CD4-positive, alpha-beta memory T cell (primary cell): ENCODE measurements at places on chromosomes 13 and 19. TPM values are rescaled to one million over a fixed set of nuclear protein-coding genes. Genes with fewer than 3 reads are reported as not detected.

- H3K27me3 ChIP-seq, result no peaks in the 10 kb centered on the region
- H3K27ac ChIP-seq, result peak overlapping the region; percentile 33
- H3K4me3 ChIP-seq, result no peak overlapping the region
- DNase-seq, result no peak
Observed at GRCh38 chr19:2089727-2090053, 6.4 kb downstream of the MOB3A start.

DNA sequence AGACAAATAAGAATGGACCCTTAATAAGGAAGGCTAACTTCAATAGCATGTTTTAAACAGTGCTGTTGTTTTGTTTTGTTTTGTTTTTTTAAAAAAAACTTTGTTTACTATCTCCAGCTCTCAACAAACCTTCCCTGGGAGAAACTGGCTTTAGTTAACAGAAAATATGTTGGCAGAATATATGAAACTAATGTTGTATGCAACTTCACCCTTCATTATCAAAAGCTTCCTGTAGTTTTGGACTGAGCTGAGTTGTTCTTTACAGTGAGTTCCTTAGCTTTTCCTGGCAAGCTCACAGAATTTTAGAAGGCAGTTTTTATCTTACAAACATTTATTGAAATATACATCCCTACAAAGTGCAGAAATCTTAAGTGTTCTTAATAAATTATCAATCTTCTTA, 2480.7 kb upstream of the PCDH20 start:
- no peaks in the 10 kb centered on the region for H3K36me3 ChIP-seq

The CLC gene
- total RNA-seq, result 0.96 TPM

The NMRK2 gene
- not detected for total RNA-seq

DNA sequence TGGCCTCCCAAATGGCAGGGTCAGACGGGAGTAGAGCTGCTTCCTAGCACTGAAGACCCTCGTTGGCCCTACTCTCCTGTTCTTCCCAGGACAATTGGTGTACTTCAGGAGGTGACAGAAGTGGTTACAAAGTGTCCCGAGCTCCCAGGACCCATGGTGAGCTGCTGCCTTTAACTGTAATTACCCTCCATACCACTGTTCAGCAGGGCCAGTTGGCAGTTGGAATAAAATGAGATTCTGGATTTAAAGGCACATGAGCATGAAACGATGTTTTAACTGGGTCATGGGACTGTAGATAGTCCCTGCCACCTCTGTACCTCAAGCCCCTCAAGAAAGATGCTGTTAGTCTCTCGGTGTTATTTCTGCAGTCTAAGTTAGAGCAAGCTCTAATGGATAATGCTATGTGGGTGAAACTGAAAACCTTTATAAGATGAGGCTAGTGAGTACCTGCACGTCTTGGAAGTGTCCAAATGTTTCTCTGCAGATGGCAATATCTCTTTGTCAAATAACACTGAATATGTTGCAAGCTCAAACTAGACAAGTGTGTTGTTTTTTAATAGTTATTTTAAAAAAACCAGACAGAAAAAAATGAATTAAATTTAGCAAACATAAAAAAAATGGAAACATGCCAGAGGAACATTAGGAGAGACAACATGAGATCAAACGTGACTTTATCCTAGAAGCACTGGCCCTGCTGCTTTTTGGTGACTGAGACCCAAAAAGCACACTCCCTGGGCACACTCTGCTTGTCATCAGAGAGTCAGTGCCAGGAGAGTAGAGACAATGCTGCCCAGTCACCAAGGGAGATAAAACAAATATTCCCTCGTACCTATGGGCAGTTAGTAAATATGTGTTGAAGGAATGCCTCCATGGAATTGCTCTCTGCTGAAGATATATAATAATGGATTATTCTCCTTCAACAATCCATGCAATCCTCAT, 266.3 kb downstream of the LMO7 start:
- H3K27ac ChIP-seq, result no peak overlapping the region
- H3K4me1 ChIP-seq, result no peaks in the 10 kb centered on the region
- DNase-seq, result no peak
- no peaks in the 10 kb centered on the region for H3K27me3 ChIP-seq
- H3K4me3 ChIP-seq, result no peak overlapping the region
- H3K36me3 ChIP-seq, result no peaks in the 10 kb centered on the region

The PNMA8A gene
- 0.26 TPM for total RNA-seq

GRCh38 chr13:91241221-91241933, 106.1 kb upstream of the MIR17HG start:
- DNase-seq, result no peak
- H3K4me3 ChIP-seq, result no peak overlapping the region
- no peaks in the 10 kb centered on the region for H3K4me1 ChIP-seq
- no peak overlapping the region for H3K27ac ChIP-seq
- H3K36me3 ChIP-seq, result no peaks in the 10 kb centered on the region

DNA sequence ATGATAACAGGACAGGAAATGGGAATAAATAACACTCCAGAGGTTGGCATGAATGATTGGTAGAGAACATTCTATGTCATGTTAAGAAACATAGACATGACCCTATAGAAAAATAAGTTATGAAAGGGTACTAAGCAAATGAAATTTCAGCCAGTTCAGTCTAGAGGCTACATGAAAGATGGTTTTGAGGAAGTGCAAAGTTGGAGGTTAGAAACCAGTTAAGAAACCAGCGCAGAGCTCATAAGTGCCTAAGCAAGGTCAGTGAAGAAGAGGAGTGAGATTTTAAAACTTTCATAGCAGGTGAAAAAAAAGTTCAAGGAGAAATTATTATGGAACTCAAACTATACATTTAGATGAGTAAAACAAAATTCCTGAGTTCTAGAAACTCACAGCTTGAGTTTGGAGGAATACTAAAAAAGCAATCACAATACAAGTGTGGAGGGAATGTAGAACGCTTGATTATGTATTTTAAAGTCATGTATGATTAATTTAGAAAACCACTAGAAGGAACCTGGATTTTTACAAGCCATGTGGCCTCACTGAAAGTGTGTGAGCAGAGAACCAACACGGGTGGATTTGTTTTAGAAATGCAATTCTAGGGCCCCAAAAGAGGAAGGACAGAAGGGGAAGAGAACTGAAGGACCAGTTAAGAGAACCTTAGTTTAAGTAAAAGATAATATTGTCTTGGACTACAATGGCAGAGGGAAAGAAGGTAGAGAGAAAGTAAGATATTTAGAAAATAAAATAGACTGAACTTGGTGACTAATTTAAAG, 162.4 kb downstream of the PCDH20 start:
- H3K27ac ChIP-seq, result no peak overlapping the region
- H3K4me1 ChIP-seq, result no peaks in the 10 kb centered on the region
- H3K36me3 ChIP-seq, result no peaks in the 10 kb centered on the region
- H3K27me3 ChIP-seq, result no peaks in the 10 kb centered on the region
- DNase-seq, result no peak

GRCh38 chr13:111542530-111543341, 222.3 kb downstream of the TEX29 start:
- DNase-seq, result no peak
- H3K36me3 ChIP-seq, result no peaks in the 10 kb centered on the region
- H3K27me3 ChIP-seq, result no peaks in the 10 kb centered on the region
- H3K4me1 ChIP-seq, result no peaks in the 10 kb centered on the region
- H3K4me3 ChIP-seq, result no peak overlapping the region
- no peak overlapping the region for H3K27ac ChIP-seq

The PSG6 gene
- not detected for total RNA-seq

The CRLF1 gene
- total RNA-seq, result not detected

The LAIR1 gene
- 59.8 TPM for total RNA-seq

- peaks cover 26% of the 10 kb centered on the region for H3K4me1 ChIP-seq
- DNase-seq, result no peak
- H3K27me3 ChIP-seq, result no peaks in the 10 kb centered on the region
- no peaks in the 10 kb centered on the region for H3K36me3 ChIP-seq
- no peak overlapping the region for H3K27ac ChIP-seq
Observed at GRCh38 chr19:3608079-3608641, 1.5 kb upstream of the TBXA2R start.

The USHBP1 gene
- total RNA-seq, result not detected

GRCh38 chr13:97329331-97329730, 104.6 kb upstream of the RAP2A start:
- H3K4me1 ChIP-seq, result no peaks in the 10 kb centered on the region
- H3K4me3 ChIP-seq, result no peak overlapping the region
- no peak overlapping the region for H3K27ac ChIP-seq

The IGFL3 gene
- not detected for total RNA-seq

The CEACAM19 gene
- 1.3 TPM for total RNA-seq

DNA sequence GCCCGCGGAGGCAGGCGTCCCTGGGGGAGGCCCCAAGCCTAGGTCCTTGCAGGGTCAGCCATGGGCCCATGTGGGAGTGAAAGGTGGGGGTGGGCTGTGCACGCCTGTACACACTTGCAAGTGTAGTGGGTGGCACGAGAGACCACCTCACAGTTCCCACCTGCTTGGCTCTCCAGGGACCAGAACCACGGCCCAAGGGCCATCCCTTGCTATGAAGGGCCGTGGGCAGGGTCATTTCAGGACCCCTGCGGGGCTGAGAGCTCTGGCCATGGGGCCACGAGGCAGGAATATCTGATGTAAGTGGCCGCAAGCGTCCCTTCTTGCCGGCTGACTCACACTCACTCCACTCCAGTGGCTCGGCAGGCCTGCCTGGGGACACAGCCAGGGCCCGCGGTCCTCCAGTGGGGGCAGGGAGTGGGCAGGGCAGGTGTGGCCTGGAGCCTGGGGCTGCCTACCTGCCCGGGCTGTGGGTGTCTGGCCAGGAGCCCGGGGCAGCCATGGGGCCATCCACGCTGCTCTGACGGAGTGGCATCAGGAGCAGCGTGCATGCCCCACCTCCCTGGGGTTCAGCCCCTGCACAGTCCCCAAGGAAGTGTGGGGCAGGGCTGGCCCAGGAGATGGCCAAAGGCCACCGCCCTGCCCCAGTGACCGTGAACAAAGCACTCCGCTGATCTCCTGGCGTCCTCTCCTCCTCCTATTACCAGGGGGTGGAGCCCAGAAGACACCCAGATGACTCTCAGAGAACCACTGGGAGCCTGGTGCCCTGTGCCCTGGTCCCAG, 8.6 kb upstream of the MKNK2 start:
- peak overlapping the region; percentile 97 for H3K27ac ChIP-seq
- H3K36me3 ChIP-seq, result no peaks in the 10 kb centered on the region
- peaks cover 69% of the 10 kb centered on the region for H3K4me1 ChIP-seq
- H3K4me3 ChIP-seq, result no peak overlapping the region
- no peak for DNase-seq

- H3K36me3 ChIP-seq, result no peaks in the 10 kb centered on the region
- peaks cover 95% of the 10 kb centered on the region for H3K4me1 ChIP-seq
- DNase-seq, result no peak
- peak overlapping the region; percentile 44 for H3K4me3 ChIP-seq
Observed at GRCh38 chr13:41008349-41008980, 10.7 kb downstream of the ELF1 start.

GRCh38 chr13:29579094-29579493, 16.4 kb downstream of the SLC7A1 start:
- H3K4me3 ChIP-seq, result no peak overlapping the region
- no peaks in the 10 kb centered on the region for H3K27me3 ChIP-seq
- DNase-seq, result no peak
- H3K27ac ChIP-seq, result no peak overlapping the region

The MYO1F gene
- 359 TPM for total RNA-seq
